ENCODE measurements at places on chromosomes 16 and 17.

- no peak for DNase-seq
Observed at GRCh38 chr16:71258372-71258771, 27.9 kb upstream of the HYDIN start.

- DNase-seq = no peak
Observed at GRCh38 chr16:15856901-15857698, at the start of gene MYH11. Gene MYH11 (minus strand): TSS chr16:15857028. CDS start chr16:15838252, 18,776 bp downstream.

- DNase-seq = no peak
Observed at GRCh38 chr17:17830740-17831207, 6.0 kb downstream of the SREBF1 start.

- no peak for DNase-seq
Observed at GRCh38 chr17:81891303-81891552, 158 bp downstream of the ALYREF start.

DNA sequence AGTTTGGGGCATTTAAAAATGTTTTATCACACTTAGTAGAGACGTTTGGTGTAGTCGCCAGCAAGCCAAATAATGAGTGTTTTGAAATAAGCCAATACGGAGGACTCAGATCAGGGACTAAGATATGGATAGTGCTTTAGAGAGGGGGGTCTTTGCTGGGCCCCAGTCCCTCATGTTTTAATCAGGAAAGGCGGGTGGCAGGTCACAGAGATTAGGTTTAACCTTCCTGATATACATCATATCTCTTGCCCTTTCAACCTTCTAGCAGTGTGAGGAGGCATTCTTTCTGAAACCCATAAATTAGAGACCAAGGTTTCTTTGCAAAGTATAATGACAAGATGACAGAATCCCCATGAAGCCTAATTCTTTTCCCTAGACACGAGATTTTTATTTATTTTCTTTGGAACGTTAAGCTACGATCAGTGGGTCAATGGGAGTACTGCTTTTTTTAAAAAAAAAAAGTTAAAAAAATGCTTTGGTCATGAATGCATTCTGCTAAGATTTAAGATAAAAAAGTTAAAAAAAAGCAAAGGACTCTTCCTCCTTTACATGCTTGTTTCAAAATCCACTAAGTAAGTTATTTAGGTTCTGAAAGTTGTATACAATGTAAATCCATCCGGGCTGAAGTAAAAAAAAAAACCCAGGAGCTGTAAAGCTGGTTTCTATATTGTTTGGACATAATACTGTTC is 572.1 kb upstream of the SALL1 start:
- no peak for DNase-seq

DNA sequence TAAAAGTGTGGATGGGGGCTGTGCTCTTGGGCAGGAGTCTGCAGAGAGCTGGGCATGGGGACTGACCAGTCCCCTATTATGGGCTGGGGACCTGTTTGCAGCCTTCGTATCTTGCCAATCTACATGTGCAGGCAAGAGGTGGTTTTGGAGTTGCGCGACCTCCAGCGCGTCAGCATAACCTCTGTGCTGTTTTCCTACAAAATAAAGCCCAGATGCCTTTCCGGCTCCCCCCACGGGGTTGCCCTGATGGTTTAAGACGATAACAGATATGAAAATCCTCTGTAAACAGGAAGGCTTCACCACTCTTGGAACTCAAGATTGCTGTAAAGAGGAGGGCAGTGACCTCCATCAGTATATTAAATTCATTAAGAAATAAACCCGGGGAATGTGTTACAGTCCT is 16.5 kb upstream of the SPPL2C start:
- no peak for DNase-seq

GRCh38 chr17:61447358-61447757 is 4.9 kb upstream of the TBX4 start:
- no peak for DNase-seq

DNA sequence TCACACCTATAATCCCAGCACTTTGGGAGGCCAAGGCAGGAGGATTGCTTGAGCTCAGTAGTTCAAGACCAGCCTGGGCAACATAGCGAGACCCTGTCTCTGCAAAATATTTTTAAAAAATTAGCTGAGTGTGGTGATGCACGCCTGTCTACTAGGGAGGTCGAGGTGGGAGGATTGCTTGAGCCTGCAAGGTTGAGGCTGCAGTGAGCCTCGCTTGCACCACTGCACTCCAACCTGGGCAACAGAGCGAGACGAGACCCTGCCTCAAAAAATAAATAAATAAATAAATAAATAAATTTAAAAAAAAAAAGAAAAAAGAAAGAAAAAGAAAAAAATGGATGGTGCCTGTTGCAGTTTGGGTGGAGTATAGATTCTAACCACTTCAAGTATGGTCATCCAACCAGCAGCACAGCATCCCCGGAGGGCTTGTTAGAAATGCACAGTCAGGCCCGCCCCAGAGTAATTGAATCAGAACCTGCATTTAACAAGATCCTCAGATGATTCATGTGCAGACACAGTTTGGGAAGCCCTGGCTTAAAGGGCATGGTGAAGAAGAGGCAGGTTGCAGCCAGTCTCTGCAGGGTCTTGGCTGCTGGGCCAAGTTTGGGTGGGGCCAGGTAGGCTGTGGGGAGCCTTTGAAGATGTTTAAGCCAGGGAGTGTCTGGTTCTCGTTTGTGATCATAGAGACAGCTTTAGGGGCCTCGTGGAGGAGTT is 40.8 kb downstream of the MRC2 start:
- no peak for DNase-seq

DNA sequence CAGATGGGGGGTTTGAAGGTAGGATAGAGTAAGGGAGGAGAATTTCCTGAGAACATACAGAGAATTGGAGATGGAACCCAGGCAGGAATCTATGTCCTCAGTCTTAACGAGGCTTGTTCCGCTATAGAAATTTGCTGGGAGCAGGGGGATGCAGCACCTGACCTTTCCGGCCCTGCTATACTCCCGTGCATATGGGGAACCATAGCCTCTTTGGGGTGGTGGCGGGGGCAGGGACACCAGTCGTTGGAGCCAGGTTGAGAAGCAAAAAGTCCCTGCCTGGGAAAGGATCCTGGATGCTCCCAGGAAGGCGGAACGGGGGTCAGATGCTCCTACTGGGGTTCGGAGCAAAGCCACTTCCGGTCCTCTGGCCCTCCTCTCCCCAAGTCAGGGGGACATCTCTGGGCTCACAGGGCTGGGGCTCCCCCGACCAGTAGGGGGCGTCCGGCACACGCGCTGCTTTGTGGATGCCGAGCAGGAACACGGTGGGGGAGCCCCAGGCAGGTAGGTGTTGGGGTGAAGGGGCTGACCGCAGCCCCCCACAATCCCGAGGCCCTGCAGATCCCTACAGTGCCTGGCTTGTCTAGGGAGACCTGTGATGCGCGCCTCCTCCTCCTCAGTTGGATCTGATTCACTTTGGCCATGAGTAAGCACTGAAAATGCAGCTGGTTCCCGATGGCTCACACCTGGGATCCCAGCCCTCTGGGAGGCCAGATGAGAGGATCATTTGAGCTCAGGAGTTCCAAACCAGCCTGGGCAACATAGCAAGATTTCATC is 15.5 kb upstream of the TFAP4 start:
- no peak for DNase-seq

DNA sequence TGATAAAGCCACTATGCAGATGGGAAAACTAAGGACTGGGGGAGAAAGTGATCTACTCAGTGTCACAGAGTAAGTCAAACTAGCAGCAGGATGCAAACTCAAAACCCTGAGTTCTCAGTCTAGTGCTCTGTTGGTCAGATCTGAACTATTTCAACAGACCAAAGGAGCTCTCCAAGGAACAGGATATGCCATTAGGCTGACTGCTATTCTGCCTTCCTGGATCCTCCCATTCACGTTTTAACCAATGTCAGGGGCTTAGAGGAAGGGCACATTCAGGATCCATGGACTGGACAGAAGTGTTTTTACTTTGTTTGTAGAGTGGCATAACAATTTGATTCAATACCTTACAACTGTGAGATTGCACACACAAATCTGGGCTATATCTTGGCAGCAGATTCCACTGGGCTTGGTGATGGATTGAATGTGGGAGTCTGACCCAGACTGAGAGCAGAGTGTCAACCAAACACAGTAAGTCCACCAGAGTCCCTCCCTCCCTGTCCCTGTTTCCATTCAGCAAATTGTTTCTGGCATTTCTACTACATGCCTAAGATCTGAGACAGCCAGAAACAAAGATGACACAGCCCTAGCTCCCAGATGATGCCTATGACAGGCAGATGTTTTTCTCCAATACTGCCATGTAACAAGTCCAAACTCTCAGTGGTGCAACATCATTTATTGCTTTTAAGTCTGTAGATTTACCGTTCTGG is 337.8 kb upstream of the CDH5 start:
- DNase-seq = no peak

- DNase-seq = no peak
Observed at GRCh38 chr16:19878757-19879156, 5.9 kb downstream of the GPRC5B start.

DNA sequence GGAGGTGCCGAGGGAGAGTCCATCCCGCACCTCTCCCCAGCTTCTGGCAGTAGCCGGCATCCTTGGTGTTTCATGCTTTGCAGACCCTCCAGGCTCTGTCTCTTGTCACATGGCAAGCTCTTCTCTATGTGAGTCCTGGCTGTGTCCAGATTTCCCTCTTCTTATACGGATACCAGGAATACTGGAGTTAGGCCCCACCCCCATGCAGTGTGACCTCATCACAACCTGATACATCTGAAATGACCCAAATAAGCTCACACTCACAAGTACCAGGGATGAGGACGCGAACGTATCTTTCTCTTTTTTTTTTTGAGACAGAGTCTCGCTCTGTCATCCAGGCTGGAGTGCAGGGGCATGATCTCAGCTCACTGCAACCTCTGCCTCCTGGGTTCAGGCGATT is 23.3 kb downstream of the TRAP1 start:
- DNase-seq = no peak

DNA sequence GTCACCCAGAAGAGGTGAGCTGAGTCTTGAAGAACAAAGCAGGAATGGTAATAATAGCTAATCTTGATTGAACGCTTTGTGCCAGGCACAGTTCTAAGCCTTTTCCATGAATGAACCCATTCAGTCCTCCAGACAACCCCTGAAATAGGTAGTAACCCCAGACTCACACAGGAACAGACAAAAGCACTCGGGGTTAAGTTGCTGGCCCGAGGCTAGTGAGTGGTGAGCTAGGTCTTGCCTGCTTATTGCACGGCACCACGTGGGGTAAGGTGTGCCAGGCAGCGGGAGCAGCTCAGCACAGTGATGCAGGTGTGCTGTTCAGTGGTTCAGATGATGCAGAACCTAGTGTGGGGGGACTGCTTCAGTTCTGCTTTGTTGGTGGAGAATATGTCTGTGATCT is 181.6 kb downstream of the RAB11FIP4 start:
- no peak for DNase-seq

DNA sequence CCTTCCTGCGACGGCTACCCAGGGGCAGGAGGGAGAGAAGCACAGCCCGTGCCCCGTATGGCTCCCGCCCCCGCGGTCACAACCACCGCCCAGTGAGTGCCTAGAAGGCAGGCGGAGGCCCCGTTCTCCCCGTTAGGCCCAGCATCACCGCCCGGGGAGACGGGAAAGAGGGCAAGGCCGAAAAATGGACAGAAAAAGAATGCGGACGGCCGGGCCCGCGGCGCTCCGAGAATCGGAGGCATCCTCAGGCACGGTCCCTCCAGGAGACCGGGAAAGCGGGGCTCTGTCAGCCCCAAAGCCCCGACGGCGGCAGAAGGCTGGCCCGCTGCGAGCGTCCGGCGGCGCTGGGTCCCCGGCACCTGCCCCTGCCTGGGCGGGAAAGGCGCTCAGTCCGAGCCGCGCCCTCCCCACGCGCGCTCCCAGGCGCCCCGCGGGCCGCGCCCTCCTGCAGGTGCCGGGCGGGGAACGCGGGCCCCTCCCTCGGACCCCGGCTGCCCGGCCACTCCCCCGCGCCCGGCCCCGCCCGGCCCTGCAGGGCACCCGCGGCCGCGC is 407 bp downstream of the MCRIP1 start:
- no peak for DNase-seq

- no peak for DNase-seq
Observed at GRCh38 chr17:39904990-39905288, 13.5 kb downstream of the GSDMB start.

- DNase-seq = no peak
Observed at GRCh38 chr16:51159865-51160264, 8.8 kb upstream of the SALL1 start.

- no peak for DNase-seq
Observed at GRCh38 chr17:71203953-71204352, 916.9 kb upstream of the SOX9 start.

DNA sequence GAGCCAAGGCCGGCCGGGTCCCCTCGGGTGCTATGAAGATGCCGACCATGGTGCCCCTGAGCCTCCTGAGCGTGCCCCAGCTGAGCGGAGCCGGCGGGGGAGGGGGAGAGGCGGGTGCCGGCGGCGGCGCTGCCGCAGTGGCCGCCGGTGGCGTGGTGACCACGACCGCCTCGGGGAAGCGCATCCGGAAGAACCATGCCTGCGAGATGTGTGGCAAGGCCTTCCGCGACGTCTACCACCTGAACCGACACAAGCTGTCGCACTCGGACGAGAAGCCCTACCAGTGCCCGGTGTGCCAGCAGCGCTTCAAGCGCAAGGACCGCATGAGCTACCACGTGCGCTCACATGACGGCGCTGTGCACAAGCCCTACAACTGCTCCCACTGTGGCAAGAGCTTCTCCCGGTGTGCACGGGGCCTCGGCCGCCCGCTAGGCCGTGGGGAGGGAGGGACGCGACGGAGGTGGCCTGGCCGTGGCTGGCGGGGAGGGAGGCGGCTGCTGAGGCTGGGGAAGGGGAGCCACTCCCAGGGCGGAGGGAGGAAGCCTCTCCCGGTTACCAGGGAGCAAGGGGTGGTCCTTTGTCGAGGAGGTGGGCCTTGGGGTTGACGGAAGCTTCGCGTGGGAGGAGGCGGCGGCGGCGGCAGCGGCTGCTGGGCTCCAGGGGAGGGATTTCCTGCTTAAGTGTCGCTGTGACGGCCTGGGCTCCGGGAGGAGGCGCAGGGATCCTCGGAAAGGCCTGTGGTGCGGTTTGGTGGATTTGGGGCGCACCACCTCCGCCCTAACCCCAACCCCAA is 1.3 kb downstream of the MAZ start:
- DNase-seq = no peak

DNA sequence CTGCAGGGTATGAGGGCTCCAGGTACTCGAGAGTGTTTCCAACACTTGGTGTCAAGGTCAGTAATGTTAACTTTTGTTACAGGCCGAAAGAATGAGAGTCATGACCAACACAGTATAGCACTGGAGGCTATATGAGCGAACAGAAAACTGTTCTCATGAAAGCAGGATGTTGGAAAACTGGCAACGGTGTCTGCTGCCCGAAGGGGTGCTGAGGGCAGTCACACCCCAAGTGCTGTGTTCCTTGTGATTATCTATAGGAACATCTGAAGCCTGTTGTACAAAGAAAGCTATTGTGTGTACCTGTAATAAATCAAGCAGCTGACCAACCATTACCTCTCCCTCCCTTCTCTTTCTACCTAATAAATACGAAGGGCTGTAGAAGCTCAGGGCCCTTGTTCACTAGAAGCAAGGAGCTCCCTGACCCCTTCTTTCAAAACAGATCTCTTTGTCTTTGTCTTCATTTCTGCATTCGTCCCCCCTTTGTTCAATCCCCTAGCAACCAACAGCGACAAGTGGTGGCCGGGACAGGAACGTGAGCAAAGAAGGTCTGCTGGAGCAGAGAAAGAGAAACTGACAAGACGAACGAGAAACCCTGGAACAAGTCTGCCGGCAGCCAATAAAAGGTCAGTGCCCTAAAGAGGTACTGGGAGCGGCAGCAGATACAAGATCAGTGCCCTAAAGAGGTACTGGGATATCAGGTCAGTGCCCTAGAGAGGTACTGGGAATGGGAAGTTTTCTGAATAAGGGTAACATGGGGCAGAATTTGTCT is 7.6 kb downstream of the CD300LD start:
- DNase-seq = no peak
